ENCODE measurements at places on chromosomes 1 and 21. TPM values are rescaled to one million over a fixed set of nuclear protein-coding genes. Genes with fewer than 3 reads are reported as not detected.

The CR2 gene
- total RNA-seq: not detected

The TDRD5 gene
- total RNA-seq: 0.09 TPM

The LEMD1 gene
- not detected for total RNA-seq

The TRIM67 gene
- not detected for total RNA-seq

The CLCA4 gene
- total RNA-seq: not detected

The TBX19 gene
- 0.65 TPM for total RNA-seq

The CAMSAP2 gene
- total RNA-seq: 33.9 TPM

The TMEM240 gene
- total RNA-seq: 1.2 TPM

The IGSF9 gene
- not detected for total RNA-seq

The TAS1R1 gene
- total RNA-seq: not detected

The LCE1D gene
- total RNA-seq: not detected

The UQCRHL gene
- total RNA-seq: 6.6 TPM

The AGL gene
- total RNA-seq: 7.7 TPM

The SYCP1 gene
- total RNA-seq: not detected

The GPR52 gene
- 0.43 TPM for total RNA-seq

The LGR6 gene
- not detected for total RNA-seq

The SFN gene
- 0.11 TPM for total RNA-seq

The LCE2C gene
- total RNA-seq: not detected

The SLC30A7 gene
- 37.6 TPM for total RNA-seq

The SRM gene
- total RNA-seq: 5.4 TPM

The TSACC gene
- total RNA-seq: 0.09 TPM

The SPRR3 gene
- total RNA-seq: not detected

The SPRR2B gene
- total RNA-seq: not detected

The MX2 gene
- 0.22 TPM for total RNA-seq

The UBL4B gene
- not detected for total RNA-seq
